ENCODE measurements at places on chromosomes 4 and X. TPM values are rescaled to one million over a fixed set of nuclear protein-coding genes. Genes with fewer than 3 reads are reported as not detected.

The ADH1A gene
- polyA plus RNA-seq = not detected

The NOX1 gene
- polyA plus RNA-seq = not detected

The SPOCK3 gene
- 1.2 TPM for polyA plus RNA-seq

The TCEAL6 gene
- not detected for polyA plus RNA-seq

The KIAA1210 gene
- polyA plus RNA-seq = not detected

The SLC49A3 gene
- polyA plus RNA-seq = 40.0 TPM

The C4orf17 gene
- not detected for polyA plus RNA-seq

The GLOD5 gene
- polyA plus RNA-seq = not detected

DNA sequence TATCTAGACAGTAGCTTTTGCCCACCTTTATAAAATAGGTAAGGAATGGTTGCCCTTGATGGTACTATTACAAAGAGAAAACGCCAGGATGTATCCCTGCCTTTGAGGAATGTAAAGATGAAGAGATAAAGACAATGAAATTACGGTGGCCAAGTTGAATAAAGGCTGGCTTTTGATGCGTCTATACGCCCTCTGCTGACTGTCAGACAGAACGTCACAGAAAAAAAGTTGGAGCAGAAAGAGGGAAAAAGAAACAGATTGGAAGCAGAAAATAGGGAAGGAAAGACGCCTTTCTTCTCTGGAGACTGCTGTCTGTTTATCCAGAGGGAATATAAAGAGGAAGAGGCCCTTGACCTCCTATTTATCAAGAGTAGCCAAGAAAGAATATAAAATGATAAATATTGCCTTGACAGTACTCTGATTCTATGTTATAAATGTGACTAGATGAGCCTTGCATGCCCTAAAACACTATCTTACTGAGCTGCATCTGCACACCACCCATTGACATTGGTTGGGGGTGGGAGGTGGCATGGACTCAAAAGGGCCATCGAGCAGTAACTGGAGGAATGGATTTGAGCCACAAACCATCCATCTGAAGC is 30.6 kb downstream of the PCDH19 start:
- DNase-seq = no peak
- H3K4me1 ChIP-seq = no peaks in the 10 kb centered on the region
- no peak overlapping the region for H3K27ac ChIP-seq

GRCh38 chr4:127251423-127251822 is 381.3 kb upstream of the INTU start:
- no peaks in the 10 kb centered on the region for H3K36me3 ChIP-seq
- H3K27me3 ChIP-seq = no peaks in the 10 kb centered on the region
- H3K27ac ChIP-seq = no peak overlapping the region
- DNase-seq = no peak

GRCh38 chr4:84683064-84683850 is 100.3 kb downstream of the CDS1 start:
- H3K36me3 ChIP-seq = peaks cover 72% of the 10 kb centered on the region
- no peak for DNase-seq
- no peaks in the 10 kb centered on the region for H3K27me3 ChIP-seq
- H3K4me3 ChIP-seq = no peak overlapping the region
- H3K4me1 ChIP-seq = peaks cover 28% of the 10 kb centered on the region
- H3K27ac ChIP-seq = no peak overlapping the region

GRCh38 chrX:9349572-9350494 is 115.0 kb upstream of the TBL1X start:
- peaks cover 66% of the 10 kb centered on the region for H3K4me1 ChIP-seq
- H3K27me3 ChIP-seq = no peaks in the 10 kb centered on the region
- no peak overlapping the region for H3K27ac ChIP-seq
- H3K4me3 ChIP-seq = no peak overlapping the region
- DNase-seq = no peak

DNA sequence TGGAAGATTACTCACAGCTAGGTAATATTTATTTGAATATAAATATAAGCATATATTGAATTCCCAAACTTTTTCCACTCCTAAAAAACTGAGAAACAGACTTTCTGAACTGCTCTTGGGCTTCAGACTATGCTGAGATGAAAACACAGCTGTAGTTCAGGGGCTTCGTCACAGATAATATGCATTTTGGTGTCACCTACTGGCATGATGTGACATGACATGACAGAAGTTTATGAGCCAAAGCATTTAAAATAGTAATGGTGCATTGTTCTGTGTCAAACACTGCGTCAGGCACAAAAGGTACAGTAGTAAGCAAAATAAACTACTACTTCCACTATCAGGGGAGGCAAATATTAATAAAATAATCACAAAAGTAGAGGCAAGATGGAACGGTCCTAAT is 171.3 kb downstream of the BTC start:
- no peaks in the 10 kb centered on the region for H3K36me3 ChIP-seq
- H3K27me3 ChIP-seq = no peaks in the 10 kb centered on the region
- H3K4me3 ChIP-seq = no peak overlapping the region
- H3K4me1 ChIP-seq = peaks cover 14% of the 10 kb centered on the region
- no peak overlapping the region for H3K27ac ChIP-seq
- no peak for DNase-seq

GRCh38 chrX:82127228-82128123 is 925.6 kb downstream of the SH3BGRL start:
- no peaks in the 10 kb centered on the region for H3K4me1 ChIP-seq
- H3K27me3 ChIP-seq = no peaks in the 10 kb centered on the region
- H3K27ac ChIP-seq = no peak overlapping the region
- no peak for DNase-seq
- H3K36me3 ChIP-seq = no peaks in the 10 kb centered on the region

- no peaks in the 10 kb centered on the region for H3K27me3 ChIP-seq
- H3K36me3 ChIP-seq = no peaks in the 10 kb centered on the region
- no peaks in the 10 kb centered on the region for H3K4me1 ChIP-seq
These were observed 839.1 kb downstream of the SH3BGRL start for GRCh38 chrX:82041034-82041433.

- no peak overlapping the region for H3K4me3 ChIP-seq
- H3K27ac ChIP-seq = no peak overlapping the region
- H3K36me3 ChIP-seq = no peaks in the 10 kb centered on the region
- H3K4me1 ChIP-seq = no peaks in the 10 kb centered on the region
These were observed 26.6 kb upstream of the SNCA start for GRCh38 chr4:89863533-89863932.

- H3K27me3 ChIP-seq = no peaks in the 10 kb centered on the region
- DNase-seq = no peak
- no peak overlapping the region for H3K4me3 ChIP-seq
- H3K4me1 ChIP-seq = no peaks in the 10 kb centered on the region
- no peaks in the 10 kb centered on the region for H3K36me3 ChIP-seq
These were observed 325.0 kb upstream of the EMCN start for GRCh38 chr4:100842856-100843255.

GRCh38 chrX:28910487-28910886 is 323.2 kb downstream of the IL1RAPL1 start:
- no peaks in the 10 kb centered on the region for H3K27me3 ChIP-seq
- no peaks in the 10 kb centered on the region for H3K36me3 ChIP-seq
- no peaks in the 10 kb centered on the region for H3K4me1 ChIP-seq
- DNase-seq = no peak

GRCh38 chr4:40516651-40517050 is 113.0 kb downstream of the RBM47 start:
- H3K27ac ChIP-seq = peak overlapping the region; percentile 64
- H3K36me3 ChIP-seq = peaks cover 2% of the 10 kb centered on the region
- no peak for DNase-seq
- H3K27me3 ChIP-seq = no peaks in the 10 kb centered on the region
- no peak overlapping the region for H3K4me3 ChIP-seq

DNA sequence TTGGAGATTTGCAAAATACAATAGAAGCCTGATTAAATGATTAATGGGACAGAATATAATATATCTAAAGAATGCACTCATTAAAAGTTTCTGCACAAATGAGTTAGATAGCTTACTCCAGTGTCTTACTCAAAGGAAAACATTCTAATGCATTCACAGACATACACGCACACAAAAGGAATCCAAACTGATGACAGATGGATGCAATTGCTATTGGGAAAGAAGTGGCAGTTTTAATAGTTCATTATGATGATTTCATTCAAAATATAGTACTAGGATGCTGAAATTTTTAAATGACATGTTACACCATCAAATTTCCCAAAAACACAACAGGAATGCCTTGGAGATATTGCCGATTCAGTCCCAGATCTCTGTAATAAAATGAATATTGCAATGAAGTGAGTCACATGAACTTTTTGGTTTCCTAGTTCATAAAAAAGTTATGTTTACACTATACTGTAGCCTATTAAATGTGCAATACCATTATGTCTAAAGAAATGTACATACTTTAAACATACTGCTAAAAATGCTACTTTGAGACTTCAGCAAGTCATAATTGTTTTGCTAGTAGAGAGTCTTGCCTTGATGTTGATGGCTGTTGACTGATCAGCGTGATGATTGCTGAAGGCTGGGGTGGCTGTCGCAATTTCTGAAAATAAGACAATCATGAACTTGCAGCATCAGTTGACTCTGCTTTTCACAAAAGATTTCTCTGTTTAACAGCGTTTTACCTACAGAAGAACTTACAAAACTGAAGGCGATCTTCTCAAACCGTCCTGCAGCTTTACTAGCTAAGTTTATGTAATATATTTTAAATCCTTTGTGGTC is 45.6 kb downstream of the BBS12 start:
- H3K36me3 ChIP-seq = no peaks in the 10 kb centered on the region
- no peak for DNase-seq
- H3K27me3 ChIP-seq = no peaks in the 10 kb centered on the region
- H3K4me3 ChIP-seq = no peak overlapping the region
- no peaks in the 10 kb centered on the region for H3K4me1 ChIP-seq

DNA sequence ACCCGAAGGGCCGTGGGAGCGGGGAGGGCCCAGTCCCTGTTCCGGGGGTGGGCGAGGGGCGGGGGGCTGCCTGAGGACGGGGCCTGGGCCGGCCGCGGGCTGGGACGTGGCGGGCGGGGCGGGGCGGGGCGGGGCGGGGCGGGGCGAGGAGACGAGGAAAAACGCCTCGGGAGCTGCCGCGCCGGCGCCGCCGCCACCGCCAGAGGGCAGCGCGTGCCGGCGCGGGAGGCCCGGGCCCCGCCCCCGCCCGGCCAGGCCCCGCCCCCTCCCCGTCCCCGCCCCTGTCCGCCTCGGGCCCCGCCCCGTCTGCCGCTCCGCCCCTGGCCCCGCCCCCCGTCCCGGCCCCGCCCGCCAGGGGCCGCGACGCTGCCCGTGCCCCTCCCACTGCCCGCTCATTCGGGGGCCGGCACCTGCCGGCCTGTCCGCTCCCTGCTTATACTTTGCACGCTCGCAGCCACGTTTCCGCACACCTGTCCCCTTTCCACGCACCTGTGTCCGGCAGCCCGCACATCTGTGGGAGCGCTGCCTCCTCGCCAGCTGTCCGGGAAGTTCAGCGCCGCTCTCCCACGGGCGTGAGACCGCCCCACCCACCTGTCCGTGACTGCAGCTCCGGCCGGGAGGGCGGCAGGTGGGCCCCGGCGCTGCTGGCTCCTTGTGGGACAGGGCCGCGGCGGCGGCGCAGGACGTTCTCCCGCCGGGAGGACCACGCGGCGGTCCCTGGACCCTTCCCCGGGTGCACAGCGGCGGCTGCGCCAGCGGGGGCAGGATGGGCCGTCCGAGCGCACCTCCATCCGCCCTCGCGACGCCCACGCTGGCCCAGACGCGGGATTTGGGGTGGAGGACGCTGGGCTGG is 1.7 kb upstream of the FGFRL1 start:
- H3K4me3 ChIP-seq = peak overlapping the region; percentile 72
- no peaks in the 10 kb centered on the region for H3K36me3 ChIP-seq
- peaks cover 43% of the 10 kb centered on the region for H3K4me1 ChIP-seq
- H3K27ac ChIP-seq = peak overlapping the region; percentile 82
- DNase-seq = peak; percentile 67

DNA sequence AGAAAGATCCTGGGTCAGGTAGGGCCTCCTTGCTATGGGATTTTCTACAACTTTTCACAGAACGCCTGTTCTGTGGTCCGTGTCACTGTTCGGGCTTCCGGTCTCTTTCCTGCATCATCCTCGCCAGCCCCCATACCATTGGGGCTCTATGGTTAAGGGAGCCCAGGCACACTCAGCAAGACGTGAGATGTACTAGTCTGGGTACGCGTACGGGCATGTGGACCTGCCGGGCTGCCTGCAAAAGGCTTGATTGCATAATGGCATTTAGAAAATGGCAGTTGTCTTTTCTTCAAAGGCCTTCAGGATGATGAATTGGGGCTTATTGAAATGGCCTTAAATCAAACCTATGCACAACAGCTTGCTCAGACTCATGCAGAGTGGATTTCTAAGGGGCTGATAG is 86.7 kb downstream of the CNGA2 start:
- no peak for DNase-seq
- H3K4me3 ChIP-seq = no peak overlapping the region
- H3K27me3 ChIP-seq = no peaks in the 10 kb centered on the region
- H3K4me1 ChIP-seq = no peaks in the 10 kb centered on the region
- no peaks in the 10 kb centered on the region for H3K36me3 ChIP-seq

DNA sequence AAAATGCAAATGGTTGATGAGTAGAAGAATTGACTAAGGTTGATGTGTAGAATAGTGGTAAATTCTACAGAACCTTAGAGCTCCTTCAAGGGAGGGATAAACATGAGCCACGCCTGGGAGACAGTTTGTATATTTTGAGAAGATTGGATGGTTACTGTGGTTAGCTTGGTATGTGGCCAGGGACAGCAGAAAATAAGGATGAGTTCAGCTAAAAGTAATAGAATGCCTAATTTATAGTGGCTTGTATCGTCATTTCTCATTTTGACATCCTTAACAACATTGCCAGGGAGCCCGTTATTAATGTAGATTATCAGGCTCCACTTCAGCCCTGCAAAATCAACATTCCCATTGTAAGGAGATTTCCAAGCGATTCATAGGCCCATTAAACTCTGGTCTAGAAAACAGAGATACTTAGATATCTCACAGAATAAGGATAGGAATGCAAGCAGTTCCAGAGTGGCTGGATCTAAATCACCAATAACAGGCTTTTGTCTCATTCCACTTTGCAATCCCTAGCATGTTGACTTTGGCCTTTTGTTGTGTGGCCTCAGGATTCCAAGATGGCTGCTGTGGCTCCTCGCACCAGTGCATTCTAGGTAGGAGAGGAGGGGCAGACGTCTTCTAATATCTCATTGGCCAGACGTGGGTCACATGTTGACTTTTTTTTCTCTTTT is 6.4 kb upstream of the PTTG2 start:
- peaks cover 3% of the 10 kb centered on the region for H3K36me3 ChIP-seq
- H3K27me3 ChIP-seq = no peaks in the 10 kb centered on the region
